ENCODE measurements at places on chromosomes 1 and 21.
A peak's percentile ranks its signal among the peaks of the same experiment; 100 is the strongest.

- no peak for DNase-seq
Observed at GRCh38 chr1:3999941-4000735, 100.1 kb upstream of the C1orf174 start.

DNA sequence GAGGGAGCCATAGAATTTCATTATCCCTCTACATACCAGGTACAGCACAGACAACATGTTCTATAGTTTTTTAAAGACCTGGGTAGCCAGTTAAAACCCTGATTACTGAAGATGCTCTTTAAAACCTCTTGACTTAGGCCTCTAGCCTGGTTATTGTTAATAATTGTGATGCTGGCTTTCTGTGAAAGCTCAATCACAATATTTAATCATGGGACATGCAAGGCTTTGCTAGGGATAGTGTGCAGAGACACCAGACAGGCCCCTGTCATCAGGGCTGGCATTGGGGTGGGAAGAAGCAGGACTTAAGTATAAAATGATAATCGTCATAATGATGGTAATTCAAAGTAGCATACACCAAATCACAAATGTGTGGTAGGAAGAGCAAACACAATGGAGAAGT is 274.4 kb downstream of the PTBP2 start:
- no peak for DNase-seq

DNA sequence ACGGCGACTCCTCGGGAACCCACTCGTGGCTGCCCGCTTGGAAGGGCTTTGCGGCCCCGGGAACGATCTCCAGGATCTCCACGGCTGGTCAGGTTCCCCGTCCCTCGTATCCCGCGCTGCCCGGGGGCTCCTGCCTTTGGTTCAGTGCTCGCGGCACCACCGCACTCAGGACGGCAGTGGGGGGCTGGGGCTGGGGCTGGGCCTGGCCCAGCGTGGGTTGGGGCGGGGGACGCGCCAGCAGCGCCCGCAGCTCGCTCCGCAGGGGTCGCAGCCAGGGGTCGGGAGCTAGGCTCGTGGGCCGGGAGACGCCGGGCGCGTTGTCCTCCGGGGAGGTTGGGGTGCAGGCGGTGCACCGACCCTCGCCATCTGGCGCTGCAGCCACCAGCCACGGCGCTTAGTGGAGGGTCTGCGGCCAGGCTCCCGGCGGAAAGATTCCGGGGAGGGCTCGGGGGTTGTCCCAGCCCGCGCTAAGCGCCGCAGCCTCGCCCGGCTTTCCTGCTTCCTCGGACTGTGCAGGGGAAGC is 8.9 kb downstream of the SIM2 start:
- DNase-seq: no peak

DNA sequence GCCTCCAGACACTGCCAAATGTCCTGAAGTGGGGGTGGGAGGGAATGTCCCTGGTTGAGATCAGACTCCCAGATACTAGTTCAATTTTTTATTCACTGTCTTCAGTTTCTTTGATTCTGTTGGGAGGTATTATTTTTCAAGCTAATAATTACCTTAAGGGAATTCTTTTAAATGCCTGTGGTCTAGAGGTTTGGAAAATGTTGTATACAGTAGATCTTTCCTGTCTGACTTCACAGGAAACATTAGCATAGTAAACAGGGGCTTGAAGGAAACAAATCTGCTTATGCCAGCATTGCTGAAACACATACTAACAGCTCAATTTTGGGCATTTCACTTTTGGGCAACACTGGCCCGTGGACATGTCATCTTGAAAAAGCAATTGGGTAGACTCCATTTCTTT is 84.3 kb upstream of the HP1BP3 start:
- no peak for DNase-seq

DNA sequence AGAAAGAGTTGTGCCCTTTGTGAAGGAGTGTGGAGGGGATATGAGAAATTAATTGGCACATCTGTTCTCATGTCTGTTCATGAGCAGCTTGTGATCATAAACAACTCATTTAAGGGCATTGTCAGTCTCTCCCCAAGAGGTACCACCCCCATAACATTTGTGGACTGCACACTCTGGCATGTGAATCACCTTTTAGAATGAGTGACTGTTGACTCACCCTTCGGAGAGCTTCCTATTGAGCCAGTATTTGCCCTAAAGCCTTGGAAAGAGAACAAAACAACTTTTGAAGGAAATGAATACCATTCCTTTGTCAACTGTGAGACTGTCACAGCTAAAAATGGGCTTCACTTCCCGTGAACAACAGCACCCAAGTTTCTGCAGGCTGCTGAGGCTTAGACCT is 27.5 kb upstream of the MYSM1 start:
- peak; percentile 52 for DNase-seq

DNA sequence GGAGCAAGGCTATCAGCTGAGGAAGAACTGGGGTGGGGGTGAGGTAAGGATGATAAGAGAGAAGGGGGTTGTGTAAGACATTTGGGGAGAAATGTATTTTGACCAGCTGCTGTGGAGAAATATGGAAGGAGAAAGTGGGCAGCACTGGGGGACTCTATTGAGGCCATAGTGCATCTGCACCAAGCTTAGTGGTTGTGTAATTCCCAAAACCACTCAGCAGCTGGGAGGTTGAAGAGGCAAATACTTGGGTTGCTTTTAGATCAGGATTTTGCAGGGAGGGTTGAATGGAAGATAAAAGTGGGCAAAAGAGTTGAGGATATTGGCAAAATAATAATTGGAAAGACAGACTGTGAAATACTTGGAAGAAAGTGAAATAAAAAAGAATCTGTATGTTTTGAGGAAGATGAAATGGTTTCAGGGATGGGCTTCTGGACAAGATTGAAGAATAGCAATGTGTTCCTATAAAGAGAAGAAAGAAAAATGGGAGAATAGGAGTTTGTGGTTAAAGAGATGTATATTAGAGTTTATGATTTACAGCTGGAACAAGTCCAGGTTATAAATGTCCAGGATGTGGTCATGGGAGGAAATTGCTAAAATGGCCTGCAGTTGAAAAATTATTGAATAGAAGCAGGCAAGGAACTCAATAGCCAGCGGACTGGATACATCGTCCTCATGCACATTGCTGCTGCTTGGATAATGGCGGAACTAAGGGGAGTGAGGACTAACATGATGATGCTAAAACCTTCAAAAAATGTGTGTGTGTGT is 162.7 kb downstream of the DNM3 start:
- no peak for DNase-seq
